ENCODE measurements at places on chromosomes 11 and 22.

DNA sequence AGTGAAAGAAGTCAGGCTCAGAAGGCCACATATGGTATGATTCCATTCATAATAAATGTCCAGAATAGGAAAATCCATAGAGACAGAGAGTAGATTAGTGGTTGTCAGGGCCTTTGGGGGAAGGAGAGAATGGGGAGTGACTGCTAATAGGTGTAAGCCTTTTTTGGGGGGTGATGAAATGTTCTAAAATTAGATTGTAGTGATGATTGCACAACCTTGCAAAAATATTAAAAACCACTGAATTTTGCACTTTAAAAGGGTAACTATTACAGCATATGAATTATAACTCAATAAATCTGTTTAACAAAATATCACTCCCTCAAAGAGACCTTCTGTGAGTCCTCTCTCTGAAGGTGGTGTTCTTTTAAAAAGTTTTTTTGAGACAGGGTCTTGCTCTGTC is 72.3 kb upstream of the GRK3 start:
- DNase-seq, result no peak

GRCh38 chr11:111585371-111585770 is 16.9 kb upstream of the SIK2 start:
- no peak for DNase-seq

DNA sequence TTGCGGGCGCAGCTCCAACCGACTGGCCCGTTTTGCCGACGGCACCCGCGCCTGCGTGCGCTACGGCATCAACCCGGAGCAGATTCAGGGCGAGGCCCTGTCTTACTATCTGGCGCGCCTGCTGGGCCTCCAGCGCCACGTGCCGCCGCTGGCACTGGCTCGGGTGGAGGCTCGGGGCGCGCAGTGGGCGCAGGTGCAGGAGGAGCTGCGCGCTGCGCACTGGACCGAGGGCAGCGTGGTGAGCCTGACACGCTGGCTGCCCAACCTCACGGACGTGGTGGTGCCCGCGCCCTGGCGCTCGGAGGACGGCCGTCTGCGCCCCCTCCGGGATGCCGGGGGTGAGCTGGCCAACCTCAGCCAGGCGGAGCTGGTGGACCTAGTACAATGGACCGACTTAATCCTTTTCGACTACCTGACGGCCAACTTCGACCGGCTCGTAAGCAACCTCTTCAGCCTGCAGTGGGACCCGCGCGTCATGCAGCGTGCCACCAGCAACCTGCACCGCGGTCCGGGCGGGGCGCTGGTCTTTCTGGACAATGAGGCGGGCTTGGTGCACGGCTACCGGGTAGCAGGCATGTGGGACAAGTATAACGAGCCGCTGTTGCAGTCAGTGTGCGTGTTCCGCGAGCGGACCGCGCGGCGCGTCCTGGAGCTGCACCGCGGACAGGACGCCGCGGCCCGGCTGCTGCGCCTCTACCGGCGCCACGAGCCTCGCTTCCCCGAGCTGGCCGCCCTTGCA is 1.0 kb downstream of the FJX1 start:
- peak; percentile 26 for DNase-seq

GRCh38 chr11:120554766-120555432 is 43.4 kb downstream of the GRIK4 start:
- no peak for DNase-seq

DNA sequence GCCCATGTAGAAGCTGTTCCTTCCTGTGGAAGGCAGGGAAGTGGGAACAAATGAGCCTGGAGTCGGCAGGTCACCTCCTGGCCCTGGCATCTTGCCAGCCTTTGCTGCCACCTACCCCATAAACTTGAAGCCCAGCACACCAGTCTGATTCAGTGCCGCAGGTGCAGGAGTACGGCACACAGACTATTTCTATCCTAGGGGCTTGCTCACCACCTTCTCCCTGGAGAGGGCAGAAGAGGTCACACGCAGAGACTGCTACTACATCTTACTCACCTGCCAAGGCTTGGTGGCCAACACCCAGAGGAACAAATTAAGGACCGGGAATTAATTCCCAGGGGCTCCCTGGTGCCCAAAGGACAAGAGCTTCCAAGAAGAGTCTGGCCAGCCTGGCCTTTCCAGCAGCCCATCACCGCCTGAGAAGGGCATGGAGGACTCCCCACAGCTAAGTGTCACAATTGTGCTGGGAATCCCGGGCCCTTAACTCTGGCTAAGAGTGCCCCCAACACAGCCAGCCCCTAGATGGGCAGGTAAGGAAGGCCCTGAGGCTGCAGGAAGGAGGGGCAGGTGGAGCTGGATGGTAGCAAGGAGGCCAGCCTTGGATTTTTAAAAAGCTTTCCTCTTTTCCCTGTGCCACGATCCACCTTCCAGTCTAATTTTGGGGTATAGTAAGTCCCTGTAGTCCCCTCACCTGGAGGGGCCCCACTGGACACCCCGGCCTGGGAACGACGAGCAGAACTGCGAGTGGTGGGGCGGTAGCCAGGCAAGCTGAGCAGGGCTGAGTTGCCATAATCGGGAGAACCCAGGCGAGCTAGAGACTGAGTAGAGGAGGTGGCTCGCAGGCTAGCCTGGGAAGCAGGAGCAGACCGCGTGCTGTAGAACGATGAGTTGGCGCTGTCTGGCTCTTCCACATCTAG is 6.9 kb downstream of the IL18BP start:
- no peak for DNase-seq

DNA sequence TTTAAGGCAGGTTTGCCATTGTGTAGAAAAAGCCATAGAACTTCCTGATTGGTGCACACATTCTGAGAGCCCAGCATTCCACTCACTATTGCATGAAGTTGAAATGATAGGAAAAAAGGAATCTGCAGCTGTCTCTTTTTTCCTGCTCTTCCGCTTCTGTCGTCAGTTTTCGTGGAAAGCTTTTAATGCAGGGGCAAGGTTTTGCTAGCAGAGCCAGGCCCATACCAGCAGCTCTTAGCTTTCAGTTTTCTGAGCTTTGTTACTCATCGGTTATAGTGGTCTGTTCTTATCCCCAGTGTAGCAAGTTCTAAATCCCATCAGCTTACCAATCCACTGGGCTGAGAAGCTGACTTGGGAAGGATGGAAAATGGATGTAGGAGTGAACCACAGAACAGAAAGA is 162.9 kb upstream of the TTC12 start:
- DNase-seq, result no peak

DNA sequence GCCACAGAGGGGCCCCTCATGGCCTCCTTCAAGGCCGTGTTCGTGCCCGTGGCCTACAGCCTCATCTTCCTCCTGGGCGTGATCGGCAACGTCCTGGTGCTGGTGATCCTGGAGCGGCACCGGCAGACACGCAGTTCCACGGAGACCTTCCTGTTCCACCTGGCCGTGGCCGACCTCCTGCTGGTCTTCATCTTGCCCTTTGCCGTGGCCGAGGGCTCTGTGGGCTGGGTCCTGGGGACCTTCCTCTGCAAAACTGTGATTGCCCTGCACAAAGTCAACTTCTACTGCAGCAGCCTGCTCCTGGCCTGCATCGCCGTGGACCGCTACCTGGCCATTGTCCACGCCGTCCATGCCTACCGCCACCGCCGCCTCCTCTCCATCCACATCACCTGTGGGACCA is 10.0 kb downstream of the CXCR5 start:
- no peak for DNase-seq

DNA sequence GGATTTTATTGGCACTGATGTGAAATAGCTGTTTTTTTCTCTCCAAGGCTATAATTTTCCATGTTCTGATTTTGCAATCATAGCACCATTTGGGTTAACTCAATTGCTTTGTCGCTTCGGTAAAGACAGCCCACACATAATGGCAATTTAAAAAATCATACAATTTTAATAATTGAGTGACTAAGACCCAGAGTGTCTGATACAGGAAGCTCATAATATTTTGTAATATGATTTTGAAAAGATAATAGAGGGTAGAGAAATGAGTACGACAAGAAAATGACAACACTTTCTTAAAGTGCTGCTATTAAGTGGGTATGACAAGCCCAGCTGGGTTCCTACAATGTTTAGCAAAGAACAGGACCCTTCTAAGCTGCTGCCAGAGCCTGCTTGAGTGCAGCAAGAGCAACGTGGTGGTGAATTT is 439.1 kb downstream of the METTL15 start:
- no peak for DNase-seq

- no peak for DNase-seq
These were observed 56.8 kb upstream of the THY1 start for GRCh38 chr11:119479685-119480275.

DNA sequence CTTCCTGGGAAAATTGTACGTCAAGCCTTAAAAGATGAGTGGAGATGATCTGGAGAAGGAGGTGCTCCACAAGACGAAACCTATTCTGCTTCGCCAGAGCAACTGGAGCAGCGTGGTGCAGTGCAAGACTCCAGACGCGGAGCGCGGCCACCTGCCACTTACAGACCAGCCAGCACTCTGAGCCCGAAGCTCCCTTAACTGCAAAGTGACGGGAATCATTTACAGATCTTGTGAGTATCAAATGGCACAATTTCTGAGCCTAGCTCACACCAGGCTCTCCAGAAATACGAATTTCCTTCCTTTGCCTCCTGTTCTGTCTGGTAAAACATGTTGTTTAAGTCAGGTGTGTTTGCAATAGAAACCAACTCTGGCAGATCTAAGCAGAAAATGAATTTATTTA is 369.3 kb downstream of the CADM1 start:
- DNase-seq, result no peak

DNA sequence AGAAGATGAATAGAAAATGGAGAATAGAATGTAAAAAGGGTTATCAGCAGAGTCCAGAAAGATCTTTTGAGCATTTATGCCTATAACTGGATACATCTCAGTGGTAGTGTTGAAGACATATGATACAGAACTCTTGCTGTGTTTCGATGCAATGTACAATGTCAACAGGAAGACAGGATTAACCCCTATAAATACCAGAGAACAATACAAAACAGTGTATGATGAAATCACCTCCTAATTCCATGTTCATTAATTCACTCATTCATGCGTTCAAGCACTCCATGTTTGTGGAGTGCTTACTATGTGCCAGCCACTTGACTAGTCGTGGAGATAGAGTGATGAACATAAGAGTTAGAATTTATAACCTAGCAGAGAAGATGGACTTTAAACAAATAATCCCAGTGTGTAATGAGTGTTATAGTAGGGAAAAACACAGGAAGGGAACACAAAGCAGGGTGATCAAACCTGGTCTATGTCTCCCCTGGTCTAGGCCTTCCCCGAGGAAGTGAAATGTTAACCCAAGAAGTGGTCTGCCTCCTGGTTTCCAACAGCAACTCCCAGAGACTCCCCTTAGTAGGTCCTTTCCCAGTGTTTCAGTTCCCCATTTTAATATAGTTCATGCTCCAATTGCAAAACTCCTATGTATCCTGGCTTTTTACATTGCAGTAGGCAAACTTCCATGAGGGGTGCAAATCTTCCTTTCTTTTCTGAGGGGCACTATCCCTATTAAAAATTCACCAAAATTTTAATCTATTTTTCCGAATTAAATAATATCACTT is 9.1 kb upstream of the SESN3 start:
- no peak for DNase-seq

- no peak for DNase-seq
These were observed 65.4 kb downstream of the MAPK1 start for GRCh38 chr22:21802056-21802455.

- no peak for DNase-seq
These were observed 18.4 kb upstream of the TMEM191C start for GRCh38 chr22:21448627-21449416.

DNA sequence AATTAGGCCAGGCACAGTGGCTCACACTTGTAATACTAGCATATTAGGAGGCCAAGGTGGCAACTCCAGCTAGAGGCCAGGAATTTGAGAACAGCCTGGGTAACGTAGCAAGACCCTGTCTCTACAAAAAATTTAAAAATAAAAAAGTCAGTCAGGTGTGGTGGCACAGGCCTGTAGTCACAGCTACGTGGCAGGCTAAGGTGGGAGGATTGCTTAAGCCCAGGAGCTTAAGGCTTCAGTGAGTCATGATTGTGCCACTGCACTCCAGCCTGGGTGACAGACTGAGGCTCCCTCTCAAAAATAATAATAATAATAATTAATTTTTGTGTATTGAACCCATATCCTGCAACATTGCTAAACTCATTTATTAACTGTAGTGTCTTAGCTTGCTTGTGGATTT is 15.3 kb upstream of the TRIM29 start:
- DNase-seq, result no peak

DNA sequence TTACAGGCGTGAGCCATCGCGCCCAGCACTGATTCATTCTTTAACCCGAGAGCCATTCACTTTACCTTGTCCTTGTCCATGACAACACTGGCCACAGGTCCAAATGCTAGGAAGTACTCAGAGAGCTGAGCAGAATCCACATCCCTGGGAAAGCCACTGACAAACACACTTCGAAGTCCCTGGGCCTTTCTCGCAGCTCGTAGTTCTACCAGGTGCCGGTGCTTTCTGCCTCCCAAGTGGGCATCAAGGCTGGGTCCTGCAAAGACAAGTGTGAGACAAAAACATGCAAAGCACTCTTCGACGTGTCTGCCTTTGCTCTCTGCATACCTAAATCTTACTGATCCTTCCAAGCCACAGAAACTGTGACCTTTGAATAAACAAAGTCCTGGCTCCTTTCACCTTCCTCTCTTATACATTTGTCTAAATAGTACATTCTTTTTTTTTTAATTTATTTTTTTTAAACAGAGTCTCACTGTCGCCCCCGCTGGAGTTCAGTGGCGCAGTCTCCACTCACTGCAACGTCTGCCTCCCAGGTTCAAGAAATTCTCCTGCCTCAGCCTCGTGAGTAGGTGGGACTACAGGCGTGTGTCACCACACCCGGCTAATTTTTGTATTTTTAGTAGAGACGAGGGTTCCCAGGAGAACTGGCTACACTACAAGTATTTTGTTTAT is 2.2 kb downstream of the TUT1 start:
- no peak for DNase-seq

- DNase-seq, result no peak
These were observed 14.6 kb upstream of the CTSD start for GRCh38 chr11:1778141-1778911.

GRCh38 chr22:49561976-49562375 is 265.7 kb downstream of the BRD1 start:
- DNase-seq, result no peak

- DNase-seq, result no peak
These were observed 196.5 kb downstream of the FAM76B start for GRCh38 chr11:95593111-95593510.

GRCh38 chr11:130721736-130722135 is 194.5 kb downstream of the SNX19 start:
- no peak for DNase-seq

DNA sequence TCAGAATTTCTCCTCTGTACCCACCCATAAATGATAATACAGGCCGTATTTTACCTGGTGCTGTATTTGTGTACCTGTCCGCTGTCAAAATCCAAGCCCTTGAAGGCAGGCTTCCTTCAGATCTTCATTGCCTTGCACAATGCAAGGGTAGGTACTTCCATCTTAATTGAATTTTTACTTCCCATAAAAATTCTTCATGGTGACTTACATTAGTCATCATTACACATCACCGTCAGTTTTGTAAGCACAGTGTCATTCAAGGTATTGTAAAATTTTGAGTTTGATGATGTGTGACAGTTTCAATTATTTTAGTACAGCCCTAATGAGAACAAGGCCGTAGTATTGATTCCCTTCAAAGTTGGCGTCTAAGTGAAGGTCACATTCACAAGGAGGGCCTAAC is 770 bp upstream of the TSG101 start:
- DNase-seq, result peak; percentile 43
